Endodermal cell (in vitro differentiated cells): ENCODE measurements at places on chromosomes 12 and 14. TPM values are rescaled to one million over a fixed set of nuclear protein-coding genes. Genes with fewer than 3 reads are reported as not detected.

DNA sequence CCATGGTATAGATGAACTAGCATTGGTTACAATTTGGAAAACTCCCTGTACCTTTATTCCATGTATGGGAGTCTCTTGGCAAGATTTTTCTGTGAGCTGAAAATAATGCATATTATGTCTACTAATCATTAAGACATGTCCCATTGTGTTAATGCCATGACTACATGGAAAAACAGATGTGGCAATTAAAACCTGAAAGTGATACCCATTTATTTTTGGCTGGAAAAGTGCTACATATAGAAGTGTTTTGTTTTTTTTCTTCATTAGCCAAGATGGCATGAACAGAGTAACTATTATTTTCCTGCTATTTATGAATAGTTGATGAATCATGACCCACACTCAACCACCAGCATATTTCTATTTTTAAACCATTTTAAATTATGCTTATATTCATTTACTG, 58.2 kb downstream of the ALG10B start:
- no peak for DNase-seq

GRCh38 chr12:41437563-41437962, 249.4 kb downstream of the PDZRN4 start:
- no peak for DNase-seq

DNA sequence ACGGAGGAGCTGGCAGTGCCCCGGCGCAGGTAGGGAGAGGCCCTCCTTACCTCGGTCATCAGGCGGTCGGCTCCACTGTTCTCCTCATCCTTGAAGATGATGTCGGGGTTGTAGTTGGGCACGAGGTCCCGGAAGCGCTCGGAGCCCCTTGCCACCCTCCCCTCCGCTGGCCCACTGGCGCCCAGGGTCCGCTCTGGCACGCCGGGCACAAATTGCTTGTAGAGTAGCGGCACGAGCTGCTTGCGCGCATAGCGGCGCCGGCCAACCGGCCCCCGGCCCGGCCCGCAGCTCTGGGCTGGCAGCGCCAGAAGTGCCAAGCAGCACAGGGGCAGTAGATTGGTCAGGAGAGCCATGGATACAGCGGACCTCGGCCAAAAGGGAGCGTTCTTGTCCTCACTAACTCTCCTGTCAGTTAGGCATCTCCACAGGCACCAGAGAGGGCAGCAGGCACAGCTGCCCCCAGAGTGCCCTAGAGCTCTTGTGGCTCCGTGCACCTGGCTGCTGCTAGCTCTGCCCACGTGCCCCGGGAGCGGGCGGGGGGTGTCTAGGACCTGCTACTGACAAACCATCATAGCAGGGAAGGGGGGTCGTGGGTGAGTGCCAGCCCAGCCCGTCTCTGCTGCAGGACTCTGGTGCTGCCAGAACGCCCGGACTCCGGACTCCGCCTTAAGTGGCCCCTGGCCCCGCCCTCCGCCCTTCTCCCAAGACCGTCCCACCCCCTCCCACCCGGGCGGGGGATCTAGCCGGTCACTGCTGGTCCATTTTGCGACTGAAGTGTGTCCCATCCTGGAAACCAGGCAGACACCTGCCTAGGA, at the start of gene DHH:
TSS of gene DHH (minus strand) at position 642 of the 815 bp plus-strand sequence. CDS start at position 353, 289 bp downstream.
- DNase-seq = peak; percentile 85

GRCh38 chr12:12859690-12860089, 31.7 kb upstream of the GPRC5A start:
- no peak for DNase-seq

- DNase-seq = peak; percentile 60
These were observed 9.8 kb downstream of the RARG start for GRCh38 chr12:53222170-53222721.

- no peak for DNase-seq
These were observed 149.4 kb downstream of the METTL25 start for GRCh38 chr12:82507686-82508085.

GRCh38 chr14:69117020-69117767, 35.7 kb downstream of the DCAF5 start:
- DNase-seq = no peak

DNA sequence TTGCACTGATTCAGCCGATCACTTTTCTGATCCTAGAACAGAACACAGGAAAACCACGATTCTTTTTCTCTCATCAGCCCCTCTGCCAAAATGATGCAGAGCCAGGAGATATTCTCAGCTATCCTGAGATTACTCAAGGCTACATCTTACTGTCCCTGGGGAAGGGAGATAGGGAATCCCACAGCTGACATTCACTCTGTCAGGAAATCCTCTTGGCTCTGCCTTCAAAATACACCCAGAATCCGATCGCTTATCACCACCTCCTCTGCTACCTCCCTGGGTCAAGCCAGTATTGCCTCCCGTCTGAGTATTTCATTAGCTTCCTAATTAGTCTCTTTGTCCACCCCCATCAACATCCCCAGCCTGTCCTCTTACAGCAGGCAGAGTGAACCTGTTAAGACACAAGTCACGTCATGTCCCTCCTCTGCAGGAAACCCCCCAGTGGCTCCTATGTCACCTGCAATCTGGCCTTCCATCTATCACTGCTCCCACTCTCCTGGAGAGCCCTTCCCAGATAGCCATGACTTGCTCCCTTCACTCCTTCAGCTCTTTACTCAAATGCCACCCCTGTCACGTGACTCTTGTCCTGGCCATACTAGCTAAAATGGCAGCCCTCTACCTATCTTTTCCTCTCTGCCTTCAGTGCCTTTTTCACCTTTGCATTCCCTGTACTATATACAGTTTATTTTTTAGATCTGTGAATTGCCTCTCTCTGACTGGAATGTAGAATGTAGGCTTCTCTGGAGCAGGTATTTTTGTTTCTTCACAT, 70.3 kb downstream of the GALNT4 start:
- DNase-seq = peak; percentile 77

DNA sequence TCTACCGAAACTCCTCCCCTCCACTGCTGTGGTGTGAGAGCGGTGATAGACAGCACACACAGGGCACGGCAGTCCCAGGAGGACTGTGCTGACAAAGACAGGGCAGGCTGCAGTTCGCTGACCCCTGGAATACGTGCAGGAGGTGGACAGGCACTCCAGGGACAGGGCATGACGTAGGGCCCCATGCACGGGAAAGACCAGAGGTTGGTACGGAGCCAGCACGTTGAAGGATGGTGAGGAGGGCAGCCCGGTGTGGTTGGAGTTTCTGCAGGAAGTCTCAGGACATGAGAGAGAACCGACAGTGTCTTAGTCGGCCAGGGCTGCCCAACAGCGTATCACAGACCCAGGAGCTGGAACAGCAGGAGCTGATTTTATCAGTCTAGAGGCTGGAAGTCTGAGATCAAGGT, 254.2 kb upstream of the FKBP4 start:
- DNase-seq = peak; percentile 64

DNA sequence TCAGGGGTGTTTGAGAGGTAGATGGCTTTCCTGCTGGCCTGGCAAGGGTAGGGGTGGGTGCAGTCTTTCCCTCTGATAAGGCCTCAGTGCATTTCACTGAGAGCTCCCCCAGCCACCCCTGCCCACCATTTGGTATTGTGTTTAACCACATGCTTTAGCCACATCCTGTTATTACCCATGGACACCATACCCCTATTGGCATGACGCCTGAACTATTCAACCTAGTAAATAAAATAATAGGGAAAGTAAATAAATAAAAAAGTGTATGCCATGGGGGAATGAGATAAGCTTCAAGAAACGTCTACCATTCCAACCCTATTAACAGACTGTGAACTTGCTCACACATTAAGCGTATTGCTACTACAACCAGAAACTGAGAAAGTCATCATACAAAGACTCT, 7.6 kb upstream of the LGR5 start:
- DNase-seq = no peak

GRCh38 chr12:67524861-67525616, 123.5 kb upstream of the DYRK2 start:
- no peak for DNase-seq

GRCh38 chr12:1162081-1162760, 171.2 kb downstream of the ERC1 start:
- no peak for DNase-seq

GPX2 gene
- 0.87 to 3.7 TPM (median 3.5 TPM) in 3 replicates for total RNA-seq

KRT3 gene
- not detected in 3 replicates for total RNA-seq
